ENCODE measurements at places on chromosomes 1 and 21. TPM values are rescaled to one million over a fixed set of nuclear protein-coding genes. Genes with fewer than 3 reads are reported as not detected.

The NOS1AP gene
- 14.4 TPM for total RNA-seq

DNA sequence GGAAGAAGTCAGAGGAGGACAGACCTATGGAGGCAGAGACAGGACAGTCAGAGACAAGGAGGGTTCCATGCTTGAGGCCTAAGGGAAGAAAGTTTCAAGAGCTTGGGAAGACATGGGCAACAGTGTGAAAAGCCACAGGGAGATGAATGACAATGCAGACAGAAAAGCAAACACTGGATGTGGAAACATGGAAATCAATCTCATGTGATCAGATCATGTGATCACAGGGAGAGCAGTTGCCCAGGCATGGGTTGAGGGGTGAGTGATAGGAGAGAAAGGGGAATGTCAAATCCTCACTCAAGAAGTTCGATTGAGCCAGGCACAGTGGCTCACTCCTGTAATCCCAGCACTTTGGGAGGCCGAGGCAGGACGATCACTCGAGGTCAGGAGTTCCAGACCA lies 17.2 kb downstream of the PTAFR start:
- DNase-seq, result no peak

DNA sequence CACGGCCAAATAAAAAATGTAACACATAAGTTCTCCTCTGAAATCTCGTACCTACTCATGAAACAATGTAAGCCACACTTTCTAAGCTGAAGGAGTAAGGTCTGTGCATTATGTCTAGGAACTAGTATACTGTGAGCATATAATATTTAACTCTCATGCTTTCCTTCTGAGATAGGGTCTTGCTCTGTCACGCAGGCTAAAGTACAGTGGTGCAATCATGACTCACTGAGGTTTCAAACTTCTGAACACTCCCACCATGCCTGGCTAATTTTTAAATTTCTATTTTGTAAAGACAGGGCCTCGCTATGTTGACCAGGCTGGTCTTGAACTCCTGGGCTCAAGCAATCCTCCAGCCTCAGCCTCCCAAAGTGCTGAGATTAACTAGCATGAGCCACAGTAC lies 71.3 kb downstream of the AHCTF1 start:
- no peak for DNase-seq

DNA sequence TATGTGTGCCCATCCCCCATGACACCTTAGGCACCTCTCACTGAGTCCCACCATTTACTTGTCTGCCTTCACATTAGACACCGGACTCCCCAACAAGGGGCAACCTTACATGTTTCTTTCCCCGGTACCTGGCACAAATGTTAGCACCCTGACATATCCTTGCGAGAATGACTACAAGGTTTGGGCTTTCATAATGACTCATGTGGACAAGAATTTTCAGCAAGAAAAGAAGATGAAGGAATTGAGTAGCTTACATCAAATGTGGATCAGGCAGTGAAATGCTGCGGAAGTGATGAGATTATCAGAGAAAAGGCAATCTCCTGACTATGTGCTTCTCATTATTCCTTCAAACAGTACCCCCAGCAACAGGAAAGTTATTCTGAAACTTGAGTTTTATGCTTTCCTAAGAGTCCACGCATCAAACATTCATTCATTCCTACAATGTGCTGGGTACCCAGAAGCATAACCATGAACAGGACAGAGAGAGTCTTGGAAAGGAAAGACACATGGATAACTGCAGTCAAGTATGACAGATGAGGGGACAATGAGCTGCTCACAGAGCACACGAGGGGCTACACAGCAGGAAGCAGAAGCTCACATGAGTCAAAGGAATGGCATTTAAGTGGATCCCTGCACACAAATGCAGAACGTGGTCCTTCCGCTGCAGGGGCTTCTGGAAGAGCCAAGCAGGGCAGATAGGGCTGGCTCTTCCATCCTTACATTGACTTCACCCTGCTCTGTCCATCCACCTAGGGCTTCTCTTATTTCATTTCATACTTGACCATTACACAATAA lies 112.1 kb downstream of the PCNX2 start:
- DNase-seq, result no peak

The ADAMTS1 gene
- 20.6 TPM for total RNA-seq

- DNase-seq, result no peak
Observed at GRCh38 chr1:30788580-30789387, 31.2 kb upstream of the LAPTM5 start.

- DNase-seq, result no peak
Observed at GRCh38 chr1:59178339-59179187, 118.3 kb upstream of the FGGY start.

DNA sequence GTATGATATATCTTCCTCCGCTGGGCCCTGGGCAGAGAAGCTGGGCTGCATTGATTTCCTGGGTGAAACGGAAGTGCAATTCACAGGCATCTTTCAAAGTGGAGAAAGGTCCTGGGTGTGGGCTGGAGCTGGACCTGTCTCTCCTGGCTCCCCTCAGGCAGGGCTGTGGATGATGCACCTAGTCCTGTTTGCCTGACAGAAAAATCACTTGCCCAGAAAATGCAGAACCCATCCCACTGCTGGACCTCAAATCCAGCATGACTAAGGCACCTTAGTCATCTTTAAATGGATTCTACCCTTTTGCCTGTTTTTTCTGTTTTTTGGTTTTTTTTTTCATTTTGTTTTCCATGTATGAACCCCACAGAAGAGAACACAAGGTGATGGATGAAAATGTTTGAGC lies 49.7 kb downstream of the MYSM1 start:
- no peak for DNase-seq

DNA sequence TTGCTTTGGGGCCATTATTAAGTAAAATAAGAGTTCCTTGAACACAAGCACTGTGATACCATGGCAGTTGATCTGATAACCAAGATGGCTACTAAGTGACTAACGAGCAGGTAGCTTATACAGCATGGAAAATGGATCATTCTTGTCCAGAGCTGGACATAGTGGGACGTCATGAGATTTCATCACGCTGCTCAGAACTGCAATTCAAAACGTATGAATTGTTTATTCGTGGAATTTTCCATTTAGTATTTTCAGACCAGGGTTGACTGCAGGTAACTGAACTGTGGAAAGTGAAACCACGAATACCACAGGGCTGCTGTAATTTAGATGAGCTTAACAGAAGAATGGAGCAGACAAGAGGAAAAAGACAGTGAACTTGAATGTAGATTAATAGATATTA lies 38.9 kb downstream of the CCDC18 start:
- no peak for DNase-seq

The HES5 gene
- 6.2 TPM for total RNA-seq

GRCh38 chr1:184615301-184615700 lies 139.4 kb downstream of the EDEM3 start:
- DNase-seq, result no peak

DNA sequence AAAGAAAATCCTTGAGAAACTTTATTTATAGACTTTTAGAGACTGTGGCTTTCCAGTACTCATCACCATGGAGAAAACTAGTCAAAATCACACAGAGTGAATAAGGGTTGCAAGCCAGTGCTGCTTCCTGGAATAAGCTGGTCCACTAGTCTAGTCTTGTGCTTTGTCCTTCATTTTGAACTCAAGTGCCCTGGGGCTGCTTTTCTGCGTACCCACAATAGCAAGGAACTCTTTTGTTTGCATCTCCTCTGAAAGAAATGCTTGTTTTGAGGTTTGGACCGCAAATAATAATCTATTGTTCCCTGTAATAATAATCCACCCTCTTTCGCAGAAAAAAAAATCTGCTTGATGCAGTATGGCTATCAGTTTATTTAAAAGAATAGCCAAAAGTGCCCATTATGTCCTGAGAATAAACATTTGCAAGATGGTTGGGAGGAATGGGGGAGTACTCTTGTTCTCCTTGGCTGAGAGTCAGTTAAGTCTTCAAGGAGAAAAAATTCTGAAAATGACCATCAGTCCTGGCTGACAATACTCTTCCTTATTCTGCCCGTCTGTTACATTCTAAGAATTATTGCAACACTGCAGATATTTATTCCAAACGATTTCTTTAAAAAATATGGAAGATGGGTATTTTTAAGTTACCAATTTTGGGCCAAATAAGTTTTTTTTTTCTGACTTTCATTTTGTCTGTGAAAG lies 41.9 kb downstream of the MPZL1 start:
- no peak for DNase-seq

DNA sequence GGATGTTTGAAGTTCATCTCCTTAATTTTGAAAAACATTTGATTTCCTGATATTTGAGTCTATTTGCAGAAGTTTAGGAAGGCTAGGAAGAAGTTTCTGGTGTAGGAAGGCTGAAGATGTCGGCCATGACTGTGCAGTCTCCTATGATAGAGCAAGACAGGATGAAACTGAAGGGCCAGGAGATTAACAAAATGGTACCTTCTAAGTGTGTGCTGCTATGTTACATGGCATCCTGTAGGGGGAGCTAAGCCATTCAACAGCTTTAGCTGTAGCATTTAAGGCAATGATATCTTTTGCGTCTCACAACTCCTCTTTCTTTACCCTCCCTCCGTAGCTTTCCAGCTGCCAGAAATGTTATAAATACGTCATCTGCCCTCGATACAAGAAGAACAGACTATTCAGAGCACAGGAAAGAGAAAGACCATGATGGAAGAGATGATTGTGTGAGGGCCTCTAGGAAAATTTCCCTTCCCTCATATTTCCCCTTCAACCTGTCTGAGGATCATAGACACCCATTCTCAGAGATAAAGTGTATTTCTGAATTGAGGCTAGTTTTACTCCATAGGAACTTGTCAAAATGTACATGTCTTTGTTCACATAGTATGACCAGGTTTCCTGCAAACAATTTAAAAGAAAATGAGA lies 61.1 kb downstream of the XCL1 start:
- no peak for DNase-seq

GRCh38 chr1:25799935-25800702 lies at the start of gene SELENON:
Gene SELENON, plus strand, starts transcription at chr1:25800193. Its CDS starts 38 bp downstream, at chr1:25800231.
- DNase-seq, result peak; percentile 66

The RO60 gene
- total RNA-seq, result 36.4 TPM
